Hematopoietic multipotent progenitor cell (in vitro differentiated cells): ENCODE measurements at places on chromosomes 1 and 21. TPM values are rescaled to one million over a fixed set of nuclear protein-coding genes. Genes with fewer than 3 reads are reported as not detected.

Gene CR1L
- under 0.01 TPM for total RNA-seq

GRCh38 chr1:153342178-153342577, 6.5 kb downstream of the PGLYRP4 start:
- no peak for DNase-seq

Gene HHIPL2
- under 0.01 TPM for total RNA-seq

Gene AMY1C
- total RNA-seq: not detected

GRCh38 chr1:160779626-160780397, 16.2 kb upstream of the LY9 start:
- no peak for DNase-seq

GRCh38 chr1:230743899-230744298, 3.3 kb upstream of the CAPN9 start:
- no peak for DNase-seq

Gene DCDC2B
- total RNA-seq: under 0.01 TPM

Gene PTGS2
- total RNA-seq: 32.3 TPM
